ENCODE measurements at places on chromosomes 16 and 17. TPM values are rescaled to one million over a fixed set of nuclear protein-coding genes. Genes with fewer than 3 reads are reported as not detected.

The AMFR gene
- 65.8 TPM for total RNA-seq

The AKAP10 gene
- total RNA-seq: 21.4 TPM

The MILR1 gene
- 1.9 TPM for total RNA-seq

The ZACN gene
- total RNA-seq: 0.16 TPM

The OR1A1 gene
- not detected for total RNA-seq

The KRT28 gene
- total RNA-seq: not detected

The KIF2B gene
- total RNA-seq: not detected

The CCL3 gene
- not detected for total RNA-seq

The TPSB2 gene
- not detected for total RNA-seq

The CDRT15 gene
- not detected for total RNA-seq

The C16orf96 gene
- not detected for total RNA-seq

The TEX2 gene
- total RNA-seq: 12.7 TPM

The ADAP2 gene
- total RNA-seq: 3.7 TPM

The SLFN11 gene
- 5.7 TPM for total RNA-seq

The CES1 gene
- total RNA-seq: 30.3 TPM

The KRT39 gene
- total RNA-seq: not detected

The SLFN14 gene
- total RNA-seq: not detected

The TBX21 gene
- 0.03 TPM for total RNA-seq
